ENCODE measurements at places on chromosomes 13 and 19.

- DNase-seq, result no peak
Observed at GRCh38 chr19:51031880-51032225, 2.9 kb downstream of the KLK12 start.

- DNase-seq, result no peak
Observed at GRCh38 chr13:83340170-83340569, 542.1 kb downstream of the SLITRK1 start.

DNA sequence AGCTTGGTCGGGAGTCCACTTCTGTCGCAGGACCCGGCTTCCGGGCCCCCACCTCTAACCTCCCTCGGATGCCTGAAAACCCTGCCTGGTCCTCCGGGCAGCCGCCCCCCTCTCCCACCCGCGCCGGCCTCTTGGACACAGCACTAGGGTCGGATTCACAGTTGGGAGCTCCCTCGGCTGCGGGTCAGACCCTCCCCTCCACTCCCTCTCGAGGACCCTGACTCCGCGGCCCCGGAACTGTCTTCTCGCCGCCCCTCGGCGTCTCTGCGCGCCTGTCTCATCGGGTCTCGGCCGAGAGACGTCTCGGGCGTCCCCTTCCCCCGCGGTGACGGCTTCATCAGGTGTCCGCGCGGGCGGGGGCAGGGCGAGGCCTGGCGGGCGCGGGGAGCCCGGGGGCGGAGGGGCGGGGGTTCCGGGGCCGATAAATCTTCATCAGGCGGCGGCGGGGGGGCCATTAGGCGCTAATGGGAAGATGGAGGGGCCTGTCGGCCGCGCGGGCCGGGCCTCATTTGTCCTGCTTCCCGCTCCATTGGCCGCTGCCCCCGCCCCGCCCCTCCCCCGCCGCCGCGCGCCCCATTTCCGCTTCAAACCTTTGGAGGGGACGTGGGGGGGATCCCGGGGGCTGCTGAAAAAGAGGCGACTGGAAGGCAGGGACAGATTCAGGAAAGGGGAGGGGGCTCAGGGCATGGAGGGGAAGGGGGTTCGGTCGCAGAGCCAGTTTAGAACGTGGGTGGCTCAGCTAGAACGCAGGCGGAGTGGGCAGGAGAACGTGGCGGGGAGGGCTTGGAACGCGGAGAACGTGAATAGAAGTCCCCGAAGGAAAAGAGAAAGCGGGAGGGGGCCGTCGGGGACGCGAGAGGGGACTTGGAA is 11.8 kb upstream of the ERFL start:
- peak; percentile 80 for DNase-seq

- DNase-seq, result peak; percentile 86
Observed at GRCh38 chr19:2289714-2290435, 7.9 kb upstream of the PEAK3 start.

GRCh38 chr19:48368936-48369335 is 4.8 kb downstream of the SYNGR4 start:
- no peak for DNase-seq

DNA sequence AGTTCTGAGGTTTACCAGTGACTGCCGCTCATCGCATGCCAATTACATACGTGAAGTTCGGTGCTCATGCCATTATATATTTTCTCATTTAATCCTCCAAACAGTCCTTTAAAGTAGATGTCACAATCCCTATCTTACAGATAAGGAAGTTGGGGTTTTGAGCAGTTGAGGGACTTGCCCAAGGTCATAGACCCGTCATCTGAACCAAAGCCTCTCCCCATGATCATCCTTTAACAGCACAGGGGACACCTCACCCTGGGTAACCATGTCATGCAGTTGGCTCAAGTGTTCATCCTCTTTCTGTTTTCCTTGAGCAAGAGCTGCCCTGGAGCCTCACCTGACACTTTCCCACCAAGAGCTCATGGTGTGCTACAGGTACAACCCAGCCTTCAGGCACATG is 69.1 kb downstream of the HSPH1 start:
- no peak for DNase-seq

DNA sequence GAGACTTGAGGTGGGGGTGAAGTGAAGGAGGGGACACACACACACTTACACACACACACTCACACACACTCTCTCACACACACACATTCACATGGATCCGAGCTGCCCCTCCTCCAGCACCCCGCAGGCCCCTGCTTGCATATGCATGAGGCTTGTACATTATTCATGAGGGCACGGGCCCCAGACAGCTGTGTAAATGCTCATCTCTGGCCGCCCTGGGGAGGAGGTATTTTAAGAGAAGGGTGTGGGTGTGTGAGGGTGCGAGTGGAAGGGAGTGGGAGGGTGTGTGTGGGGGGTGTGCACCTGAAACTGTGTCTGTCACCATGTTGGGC is 2.4 kb downstream of the NCAN start:
- DNase-seq, result no peak

DNA sequence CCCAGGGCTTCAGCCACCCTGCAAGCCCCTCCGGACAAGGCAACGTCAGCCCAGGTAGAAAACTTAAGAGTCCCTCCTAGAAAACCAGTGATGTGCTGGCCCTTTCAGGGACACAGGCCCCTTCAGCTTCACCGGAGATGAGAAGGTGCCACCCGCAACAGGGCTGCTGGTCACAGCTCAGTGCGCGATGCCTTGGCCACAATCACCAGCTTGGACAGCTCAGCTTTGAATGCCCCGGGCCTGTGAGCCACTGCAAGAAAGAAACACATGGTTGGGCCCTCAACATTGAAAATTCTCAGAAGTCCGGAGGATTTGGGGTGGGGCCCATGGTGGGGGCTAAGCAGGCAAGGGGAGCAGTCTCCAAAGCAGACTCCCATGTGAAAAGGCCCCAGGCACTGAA is 12.3 kb downstream of the MYDGF start:
- no peak for DNase-seq
